Activated T-cell treated with anti-CD3 and anti-CD28 coated beads, Interleukin-2, amount 50 U/mL, for 4 hours (primary cell): ENCODE measurements at places on chromosomes 1 and 21. TPM values are rescaled to one million over a fixed set of nuclear protein-coding genes. Genes with fewer than 3 reads are reported as not detected.

Gene ACTL8
- total RNA-seq: not detected

Gene MYOC
- not detected for total RNA-seq

Gene CNIH4
- total RNA-seq: 31.2 TPM

Gene KPRP
- total RNA-seq: not detected

Gene HTR6
- 0.11 TPM for total RNA-seq

Gene OR2W3
- not detected for total RNA-seq

DNA sequence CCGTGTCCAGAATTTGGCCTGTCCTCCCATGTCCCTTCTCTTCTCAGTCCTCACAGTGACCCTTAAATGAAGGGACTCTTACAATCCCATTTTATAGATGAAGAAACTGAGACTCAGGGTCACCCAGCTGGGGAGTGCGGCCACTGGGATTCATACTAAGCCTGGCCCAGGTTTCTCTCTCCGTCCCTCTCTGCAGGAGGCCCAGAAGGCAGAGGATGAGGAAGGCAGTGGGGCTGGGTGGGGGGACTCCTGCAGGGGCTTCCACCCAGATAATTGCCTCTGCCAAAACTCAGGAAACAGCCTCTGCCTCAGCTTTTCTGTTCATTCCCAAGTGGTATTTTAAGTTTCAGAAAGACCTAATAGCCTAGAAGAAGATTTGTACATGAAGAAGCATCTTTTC, 299.8 kb downstream of the MATN1 start:
- no peak for DNase-seq

DNA sequence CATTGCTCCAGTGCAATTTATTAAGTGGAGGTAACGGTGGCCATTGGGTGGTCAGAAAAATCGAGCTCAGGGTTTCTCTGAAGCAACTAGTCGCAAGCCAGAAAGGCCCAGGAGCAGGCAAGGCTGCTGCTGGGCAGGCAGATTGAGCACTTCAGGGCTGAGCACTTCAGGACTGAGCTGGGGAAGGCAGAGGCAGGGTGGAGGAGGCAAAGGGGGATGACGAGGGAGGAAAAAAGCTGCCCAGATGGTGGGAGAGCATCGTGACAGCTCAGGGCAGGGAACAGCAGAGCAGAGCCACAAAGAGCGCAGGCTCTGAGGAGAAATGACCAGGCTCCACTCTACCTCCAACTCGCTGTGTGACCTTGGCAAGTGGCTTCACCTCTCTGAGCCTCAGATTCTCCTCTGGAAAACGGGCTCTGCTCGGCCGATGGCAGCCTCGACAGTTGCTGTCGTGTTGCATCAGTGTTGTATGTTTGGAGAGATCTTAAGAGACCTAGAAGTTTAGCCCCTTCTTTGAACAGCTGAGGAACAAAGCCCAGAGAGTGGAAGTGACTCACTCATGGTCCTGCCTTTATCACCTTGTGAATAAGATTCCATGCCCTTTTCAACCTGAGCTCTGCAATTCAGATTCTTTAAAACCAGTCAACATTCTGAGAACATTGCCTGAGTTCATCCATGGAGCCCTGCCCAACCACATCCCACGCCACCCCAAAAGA, 141.4 kb downstream of the SYF2 start:
- DNase-seq: no peak

DNA sequence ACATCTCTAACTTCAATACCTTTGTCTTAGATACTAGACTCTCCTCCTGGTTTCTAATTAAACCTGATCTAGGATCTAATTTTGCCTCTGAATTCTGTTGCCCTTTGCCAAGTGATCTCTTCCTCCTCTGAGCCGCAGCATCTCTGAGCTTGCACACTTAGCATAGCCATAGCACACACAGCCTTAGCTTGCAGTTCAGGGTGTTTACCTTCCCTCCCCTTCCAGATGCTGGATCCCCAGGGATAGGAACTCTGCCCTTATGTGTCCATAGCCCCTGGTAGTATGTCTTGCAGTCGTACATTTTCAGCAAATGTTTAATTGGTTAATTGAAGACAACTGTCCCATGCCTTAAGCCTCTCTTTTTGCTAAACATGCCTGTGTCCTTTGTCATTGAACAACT, 30.3 kb downstream of the SELL start:
- no peak for DNase-seq

GRCh38 chr1:56057466-56058405, 521.6 kb downstream of the PLPP3 start:
- no peak for DNase-seq

DNA sequence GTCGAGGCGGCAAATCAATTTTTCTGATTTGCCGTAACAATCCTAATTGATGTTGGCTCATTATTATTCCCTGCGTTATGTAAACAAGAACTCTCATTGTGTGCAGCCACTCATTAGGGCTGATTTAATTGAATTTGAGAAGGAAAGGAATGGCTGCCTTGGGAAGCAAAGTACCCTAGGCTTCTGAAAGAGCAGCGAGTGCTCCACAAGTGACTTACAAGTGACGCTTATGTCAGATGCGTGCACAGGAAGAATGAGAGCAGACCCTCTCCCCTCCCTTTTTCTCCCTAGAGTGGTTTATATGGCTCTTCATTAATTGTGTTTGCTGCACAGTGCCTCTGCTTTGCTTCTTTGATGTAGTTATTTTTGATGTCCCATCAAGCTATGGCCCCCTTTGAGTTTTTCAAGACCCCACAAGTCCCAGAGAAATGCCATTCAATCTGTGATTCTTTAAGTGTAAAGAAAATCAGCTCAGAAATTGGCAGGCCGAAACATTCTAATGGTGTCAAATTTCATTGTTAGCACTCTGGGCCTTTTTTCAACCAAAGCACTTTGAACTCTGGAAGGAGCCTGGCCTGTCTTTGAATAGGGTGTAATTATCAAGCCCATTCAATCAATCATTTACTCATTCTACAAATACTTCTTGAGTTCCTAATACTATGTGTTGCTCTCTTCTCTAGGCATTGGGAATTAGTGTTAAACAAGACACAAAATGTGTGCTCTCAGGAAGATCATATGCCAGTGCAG, 86.8 kb upstream of the VAV3 start:
- no peak for DNase-seq

DNA sequence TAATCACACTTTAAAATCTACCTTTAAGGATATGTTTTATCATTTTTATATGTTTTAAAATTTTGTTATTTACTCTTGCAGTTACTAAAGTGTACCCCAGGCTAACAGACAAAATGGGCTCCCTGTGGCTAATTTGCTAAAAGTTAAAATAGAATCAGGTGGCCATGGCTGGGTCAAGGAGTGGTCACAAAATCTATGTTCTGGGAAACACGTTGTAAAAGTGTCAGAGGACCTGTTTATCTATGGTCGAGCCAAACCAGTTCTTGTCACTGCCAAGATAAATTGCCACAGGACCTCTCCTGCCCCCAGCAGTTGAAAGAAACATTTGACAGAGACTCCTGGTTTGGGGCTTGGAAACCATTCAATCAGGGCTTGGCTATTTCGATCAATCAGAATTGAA, 21.2 kb upstream of the TTLL7 start:
- DNase-seq: no peak

GRCh38 chr1:113958691-113959090, 20.6 kb upstream of the OLFML3 start:
- no peak for DNase-seq

GRCh38 chr1:12126781-12127180, 40.0 kb upstream of the TNFRSF1B start:
- no peak for DNase-seq

DNA sequence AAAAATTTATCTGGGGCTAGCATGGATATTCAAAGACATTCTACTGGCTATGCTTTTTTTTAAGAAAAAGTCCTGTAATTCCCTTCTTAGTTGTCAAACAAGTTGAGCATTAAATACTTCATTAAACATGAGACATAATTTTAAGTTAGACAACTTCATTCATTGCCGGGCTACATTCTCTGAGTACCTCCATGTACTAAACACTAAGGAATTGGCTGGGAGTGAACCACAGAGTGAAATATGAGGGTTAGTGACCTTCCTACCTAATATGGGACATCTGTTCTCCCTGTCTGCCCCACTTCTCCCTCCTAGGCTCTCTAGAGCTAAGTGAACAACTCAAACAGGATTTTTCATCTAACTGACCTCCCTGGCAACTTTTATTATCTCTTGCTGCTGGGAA, 370.4 kb downstream of the VAV3 start:
- no peak for DNase-seq

DNA sequence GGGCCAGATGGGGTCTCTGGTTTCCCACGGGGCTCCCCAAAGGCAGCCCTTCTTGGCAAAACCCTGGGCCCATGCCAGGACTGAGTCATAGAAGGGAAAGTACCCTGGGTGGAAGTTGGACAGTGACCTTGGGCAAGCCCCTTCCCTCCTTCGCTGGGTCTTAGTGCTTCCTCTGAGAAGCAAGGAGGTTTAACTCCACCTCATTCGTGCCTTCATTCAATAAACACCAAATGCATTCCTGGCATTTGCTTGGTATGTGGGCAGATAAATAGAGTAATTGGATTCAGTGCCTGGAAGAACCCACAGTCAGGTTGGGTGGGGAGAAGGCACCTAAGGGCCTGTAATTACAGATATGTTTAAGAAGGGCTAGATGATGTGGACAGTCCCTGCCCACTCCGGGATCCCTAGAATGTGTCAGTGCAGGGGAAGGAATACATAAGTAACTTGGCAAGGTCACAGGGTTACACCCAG, 36.3 kb upstream of the CITED4 start:
- DNase-seq: no peak
